Tibial artery (tissue), 4 donors: ENCODE measurements at places on chromosomes 2 and 18.

DNA sequence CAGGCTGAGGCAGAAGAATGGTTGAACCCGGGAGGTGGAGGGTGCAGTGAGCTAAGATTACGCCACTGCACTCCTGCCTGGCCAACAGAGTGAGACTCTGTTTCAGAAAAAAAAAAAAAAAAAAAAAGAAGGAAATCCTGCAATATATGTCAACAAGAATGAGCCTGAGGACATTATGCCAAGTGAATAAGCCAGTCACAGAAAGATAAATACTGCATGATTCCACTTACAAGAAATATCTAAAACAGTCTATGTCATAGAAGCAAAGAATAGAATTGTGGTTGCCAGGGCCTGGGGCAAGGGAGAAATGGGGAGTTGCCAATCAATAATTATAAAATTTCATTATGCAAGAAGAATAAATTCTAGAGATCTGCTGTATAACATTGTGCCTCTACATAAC is 425.8 kb downstream of the NRXN1 start:
- DNase-seq = no peak

DNA sequence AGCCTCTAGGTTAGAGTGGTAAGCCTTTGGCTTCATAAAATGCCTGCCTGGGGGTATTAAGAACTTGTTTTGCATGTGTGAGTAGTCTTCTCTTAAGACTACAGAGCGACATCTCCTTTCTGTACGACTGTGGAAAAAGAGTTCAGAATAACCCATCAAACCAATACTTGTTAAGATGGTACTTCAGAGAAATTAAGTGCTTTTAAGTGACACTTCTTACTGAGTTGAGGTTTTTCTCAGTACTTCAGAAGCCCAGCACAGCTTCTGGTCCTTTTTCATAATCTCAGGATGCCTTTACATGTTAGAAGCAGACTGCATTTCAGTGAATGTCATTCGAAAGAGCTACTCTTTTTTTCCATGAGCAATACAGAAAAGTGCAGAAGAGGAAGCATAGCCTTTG is 10.8 kb downstream of the XRCC5 start:
- no peak for DNase-seq

DNA sequence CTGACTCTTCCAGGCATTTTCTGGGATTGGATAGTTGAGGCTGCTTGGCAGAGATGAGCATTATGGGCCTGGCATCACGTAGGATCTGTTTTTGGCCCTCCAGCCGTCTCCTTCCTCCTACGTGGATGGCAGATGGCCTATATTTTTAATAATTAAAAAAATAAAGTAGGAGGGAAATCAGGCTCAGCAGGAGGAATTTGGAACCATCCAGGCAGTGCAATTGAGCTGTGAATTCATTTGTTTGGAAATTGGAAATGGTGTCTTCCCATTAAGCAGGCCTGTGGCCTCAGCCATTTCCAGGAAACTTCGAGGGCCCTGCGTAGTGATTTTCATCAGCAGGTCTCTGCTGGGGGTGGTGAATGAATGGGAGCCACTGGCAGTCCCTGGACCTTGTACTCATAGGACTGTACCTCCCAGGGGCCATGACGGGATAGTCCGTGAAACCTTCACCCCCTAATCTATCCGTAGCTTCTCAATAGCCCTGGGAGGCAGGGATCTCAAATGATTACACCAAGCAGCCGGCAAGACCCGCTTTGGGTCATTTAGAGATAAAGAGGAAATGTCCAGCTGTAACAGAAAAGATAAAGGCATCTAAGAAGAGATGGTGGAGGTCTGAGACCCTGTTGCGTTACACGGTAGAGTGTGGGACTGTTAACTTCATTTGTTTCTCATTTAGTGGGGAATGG is 73.1 kb upstream of the TNP1 start:
- DNase-seq = no peak

- DNase-seq = no peak
Measured at GRCh38 chr2:201949181-201949926, 84.3 kb upstream of the FZD7 start.

DNA sequence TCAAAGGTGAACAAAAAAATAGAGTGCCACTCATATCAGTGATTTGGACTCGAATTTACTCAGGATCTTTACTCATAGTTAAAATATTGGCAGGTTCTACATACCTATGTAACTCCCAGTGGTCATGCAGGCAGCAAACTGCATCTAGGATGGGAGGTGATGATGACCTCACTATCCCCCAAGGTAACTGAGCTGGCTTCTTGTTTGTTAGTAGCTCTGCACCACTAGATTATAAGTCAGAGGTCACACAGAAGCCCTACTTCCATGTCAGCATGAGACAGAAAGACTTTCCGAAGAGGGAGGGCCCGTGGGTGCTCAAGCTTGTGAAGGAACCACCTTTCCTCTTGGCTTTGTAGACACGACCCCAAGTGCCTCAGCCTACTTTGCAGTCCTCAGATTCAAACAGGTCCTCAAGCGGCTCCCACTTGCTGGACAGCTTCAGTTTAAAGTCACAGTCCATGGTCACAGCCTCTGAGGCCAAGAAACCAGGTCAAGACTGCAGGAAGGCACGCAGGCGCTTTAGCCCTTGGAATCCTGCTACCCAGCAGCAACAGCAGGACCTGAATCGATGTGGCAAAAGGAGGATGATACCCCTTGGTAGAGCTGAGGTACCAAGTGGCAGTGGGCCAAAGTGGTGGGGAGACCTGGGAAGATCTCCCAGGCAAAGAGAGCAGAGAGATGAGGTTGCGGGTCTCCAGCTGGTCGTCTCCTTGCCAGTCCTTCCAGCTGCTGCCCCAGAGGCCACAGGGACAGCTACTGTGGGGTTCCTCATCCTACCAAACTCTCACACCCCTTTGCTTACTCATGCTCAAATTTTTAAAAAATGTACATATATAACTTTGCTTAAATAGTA is 4.3 kb downstream of the NTSR2 start:
- no peak for DNase-seq

DNA sequence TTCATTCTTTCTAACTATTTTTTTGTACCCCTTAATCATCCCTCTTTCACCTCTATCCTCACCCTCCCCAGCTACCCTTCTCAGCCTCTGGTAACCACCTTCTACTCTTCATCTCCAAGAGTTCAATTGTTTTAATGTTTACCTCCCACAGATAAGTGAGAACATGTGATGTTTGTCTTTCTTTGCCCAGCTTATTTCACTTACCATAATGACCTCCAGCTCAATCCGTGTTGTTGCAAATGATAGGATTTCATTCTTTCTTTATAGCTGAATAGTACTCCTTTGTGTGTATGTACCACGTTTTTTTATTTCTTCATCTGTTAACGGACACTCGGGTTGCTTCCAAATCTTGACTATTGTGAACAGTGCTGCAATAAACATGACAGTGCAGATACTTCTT is 22.1 kb upstream of the TMEM37 start:
- DNase-seq = no peak

DNA sequence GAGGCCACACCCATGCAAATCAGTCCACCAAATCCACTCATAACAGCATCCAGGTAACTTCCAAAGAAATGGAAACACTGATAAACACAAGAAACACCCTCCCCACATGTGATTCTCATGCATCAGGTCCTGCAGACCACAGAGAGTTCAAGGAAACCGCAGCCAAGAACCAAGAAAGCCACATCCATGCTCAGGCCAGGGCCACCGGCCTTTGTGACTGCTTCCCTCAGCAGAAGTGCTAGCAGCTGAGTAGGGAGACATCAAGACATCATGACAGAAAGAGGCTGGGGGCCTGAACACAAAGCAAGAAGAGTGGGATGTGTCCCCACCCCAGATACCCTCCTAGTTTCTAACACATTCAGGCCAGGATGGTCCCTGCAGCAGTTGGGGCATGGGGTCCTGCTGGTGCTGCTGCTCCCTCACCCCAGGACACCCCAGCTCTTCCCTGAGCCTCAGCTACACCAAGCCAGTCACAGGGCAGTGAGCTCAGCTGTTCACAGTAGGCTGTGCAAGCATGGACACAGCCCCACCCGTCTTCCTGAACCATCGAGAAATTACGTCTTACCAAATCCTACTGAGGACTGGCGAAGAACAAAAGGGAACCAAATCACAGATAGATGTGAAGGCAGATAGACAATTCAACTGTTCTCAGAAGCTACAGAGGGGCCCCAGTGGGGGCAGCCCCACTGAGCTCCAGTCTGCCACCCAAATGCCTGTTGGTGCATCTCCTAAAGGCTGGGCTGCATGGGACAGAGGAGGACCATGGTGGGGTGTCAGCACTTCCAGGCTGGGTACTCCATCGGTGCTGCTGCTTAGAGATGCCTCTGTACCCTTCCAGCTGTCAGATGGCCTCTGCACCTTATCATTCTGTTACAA is 60.9 kb downstream of the HDAC4 start:
- DNase-seq = no peak

GRCh38 chr2:17899871-17900270 is 21.4 kb downstream of the KCNS3 start:
- DNase-seq = no peak

DNA sequence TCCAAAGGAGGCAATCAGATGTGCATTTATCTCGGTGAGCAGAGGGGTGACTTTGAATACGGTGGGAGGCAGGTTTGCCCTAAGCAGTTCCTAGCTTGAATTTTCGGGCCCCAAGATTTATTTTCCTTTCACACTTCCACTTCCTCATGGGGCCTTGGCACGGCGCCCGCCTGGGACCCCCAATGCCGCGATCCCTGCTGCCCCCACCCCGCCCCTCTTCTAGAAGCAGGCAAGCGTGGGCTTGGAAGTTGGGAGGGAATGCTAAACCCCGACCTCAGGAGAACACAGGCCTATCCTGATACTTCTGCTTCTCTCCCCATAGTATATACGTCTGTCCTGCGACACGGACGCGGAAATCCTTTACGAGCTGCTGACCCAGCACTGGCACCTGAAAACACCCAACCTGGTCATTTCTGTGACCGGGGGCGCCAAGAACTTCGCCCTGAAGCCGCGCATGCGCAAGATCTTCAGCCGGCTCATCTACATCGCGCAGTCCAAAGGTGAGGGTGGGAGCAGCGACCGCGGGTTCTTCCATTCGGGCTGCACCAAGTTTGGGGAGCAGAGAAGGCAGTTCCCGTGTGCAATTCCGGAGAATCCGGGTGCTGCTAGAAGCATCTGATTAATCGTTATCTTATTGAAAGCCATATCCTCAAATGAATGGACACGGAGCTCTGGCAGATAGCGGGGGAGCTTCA is 21.6 kb downstream of the TRPM8 start:
- no peak for DNase-seq

GRCh38 chr2:179260224-179260623 is 4.4 kb downstream of the SESTD1 start:
- no peak for DNase-seq

- DNase-seq = no peak
Measured at GRCh38 chr2:17146358-17146757, 371.9 kb downstream of the RAD51AP2 start.

- no peak for DNase-seq
Measured at GRCh38 chr18:45253056-45253565, 362.2 kb upstream of the SLC14A2 start.

GRCh38 chr18:5298156-5298852 is 2.8 kb upstream of the ZBTB14 start:
- no peak for DNase-seq

GRCh38 chr2:50751311-50752031 is 280.5 kb downstream of the NRXN1 start:
- DNase-seq = no peak

GRCh38 chr2:15636972-15637785 is 45.5 kb downstream of the DDX1 start:
- DNase-seq = peak; percentile 83

DNA sequence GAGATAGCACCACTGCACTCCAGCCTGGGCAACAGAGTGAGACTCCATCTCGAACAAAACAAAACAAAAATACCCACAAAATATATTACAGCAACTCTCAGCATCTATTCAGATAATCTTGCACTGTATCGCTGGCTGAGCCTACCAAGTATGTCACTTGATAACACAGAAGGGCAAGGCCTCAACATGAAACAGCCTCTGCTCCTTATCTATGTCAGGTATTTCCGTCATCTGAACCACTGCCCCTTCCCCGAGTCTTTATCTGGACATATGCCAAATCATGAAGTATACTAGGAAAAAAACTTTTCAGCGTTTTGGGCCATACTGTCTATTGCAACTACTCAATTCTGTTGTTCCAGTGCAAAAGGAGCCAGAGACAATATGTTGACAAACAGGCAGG is 17.7 kb downstream of the PDIA6 start:
- no peak for DNase-seq
